ENCODE measurements at places on chromosomes 5 and 9.

- no peak for DNase-seq
Observed at GRCh38 chr5:55429613-55430253, 105.0 kb downstream of the PLPP1 start.

- no peak for DNase-seq
Observed at GRCh38 chr9:97563458-97564135, 62.1 kb downstream of the TMOD1 start.

DNA sequence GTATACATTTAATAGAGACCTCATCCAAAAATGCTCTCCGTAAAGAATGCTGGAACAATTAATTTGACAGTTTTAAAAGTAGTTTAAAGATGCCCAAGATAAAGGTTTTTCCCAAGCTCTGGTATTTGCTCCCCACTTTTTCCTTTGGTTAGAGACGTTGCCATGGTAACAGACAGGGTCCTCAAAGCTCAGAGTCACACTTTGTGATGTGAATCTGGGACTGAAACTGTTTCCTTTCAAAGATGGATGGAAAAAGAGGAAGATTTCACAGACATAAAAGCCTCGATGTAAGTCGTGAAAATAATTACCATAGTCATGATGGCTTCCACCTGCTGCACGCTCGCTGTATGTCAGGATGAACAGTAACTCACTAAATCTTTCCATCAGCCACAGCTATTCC lies 229.5 kb downstream of the MSX2 start:
- no peak for DNase-seq

GRCh38 chr5:13945271-13945670 lies 783 bp upstream of the DNAH5 start:
- no peak for DNase-seq

GRCh38 chr9:107653263-107653821 lies 163.8 kb upstream of the KLF4 start:
- DNase-seq, result no peak

- DNase-seq, result no peak
Observed at GRCh38 chr9:97572196-97572891, 60.8 kb downstream of the TSTD2 start.

DNA sequence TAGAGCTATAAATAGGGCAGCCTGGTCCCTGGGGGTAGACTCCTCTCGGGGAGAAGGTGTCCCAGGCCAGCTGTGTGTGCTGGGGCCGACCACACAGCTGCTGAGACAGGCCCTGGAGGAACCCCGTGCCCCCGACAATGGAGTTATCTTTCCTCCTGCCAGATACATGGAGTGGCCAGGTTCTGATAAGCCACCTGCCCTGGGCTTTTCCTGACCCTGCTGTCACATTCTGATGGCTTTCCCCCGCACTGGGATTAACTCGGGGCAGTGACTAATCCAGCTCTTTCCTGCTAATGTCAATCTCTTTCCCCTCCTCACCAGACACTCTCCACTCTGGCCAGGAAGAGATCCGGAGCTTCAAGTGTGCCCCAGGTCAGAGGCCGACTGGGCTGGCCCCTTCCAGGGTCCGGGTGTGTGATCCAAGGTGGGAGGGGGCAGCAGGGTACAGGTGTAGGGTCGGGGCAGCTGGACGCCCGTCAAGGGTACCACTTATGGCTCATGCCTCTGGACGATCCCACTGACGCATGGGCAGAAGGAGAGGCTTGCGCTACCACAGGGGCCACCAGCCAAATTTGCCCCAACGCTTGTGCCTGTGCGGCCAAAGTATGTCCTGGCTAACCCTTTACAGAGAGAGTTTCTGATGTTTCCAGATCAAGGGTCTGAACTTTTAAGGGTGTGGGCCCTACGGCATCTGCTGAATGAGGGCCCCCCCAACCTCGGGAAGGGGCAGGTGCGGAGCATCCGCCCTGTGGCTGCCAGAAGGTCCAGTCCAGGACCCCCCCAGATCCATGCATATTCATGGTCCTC lies 20.6 kb upstream of the COL5A1 start:
- no peak for DNase-seq

DNA sequence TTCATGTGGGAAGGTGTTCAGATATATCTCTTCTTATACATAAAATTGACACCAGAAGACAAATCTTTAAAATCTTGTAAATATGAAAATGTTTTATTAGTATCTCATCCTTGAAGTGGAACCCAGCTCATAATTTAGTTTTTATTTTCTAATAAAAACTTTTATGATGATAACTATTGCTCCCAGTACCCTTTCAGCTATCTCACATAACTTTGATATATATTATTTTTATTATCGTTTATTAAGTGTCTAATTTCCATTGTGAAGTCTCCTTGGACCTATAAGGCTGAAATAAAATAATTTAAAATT lies 16.0 kb downstream of the PCDHB15 start:
- DNase-seq, result no peak

GRCh38 chr9:34170237-34170991 lies 8.4 kb upstream of the UBAP1 start:
- DNase-seq, result no peak

DNA sequence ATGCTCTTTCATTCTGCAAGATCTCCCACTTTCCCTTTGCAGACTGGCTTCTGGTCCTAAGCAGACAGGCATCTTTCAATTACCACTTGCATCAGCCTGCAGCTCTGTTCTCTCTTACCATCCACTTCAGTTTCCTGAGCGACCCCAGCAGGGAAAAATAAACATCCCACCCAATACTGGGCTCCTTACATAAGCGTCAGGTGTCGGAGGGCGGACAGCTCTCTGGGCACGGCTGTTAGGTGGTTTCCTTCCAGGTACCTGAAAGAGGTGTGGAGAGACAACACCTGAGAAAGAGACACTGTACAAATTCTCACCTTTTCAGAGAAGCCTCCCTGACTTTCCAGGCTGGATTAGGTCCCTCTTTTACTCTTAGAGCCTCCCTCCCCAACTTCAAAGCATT lies 145.1 kb upstream of the PANK3 start:
- DNase-seq, result no peak

DNA sequence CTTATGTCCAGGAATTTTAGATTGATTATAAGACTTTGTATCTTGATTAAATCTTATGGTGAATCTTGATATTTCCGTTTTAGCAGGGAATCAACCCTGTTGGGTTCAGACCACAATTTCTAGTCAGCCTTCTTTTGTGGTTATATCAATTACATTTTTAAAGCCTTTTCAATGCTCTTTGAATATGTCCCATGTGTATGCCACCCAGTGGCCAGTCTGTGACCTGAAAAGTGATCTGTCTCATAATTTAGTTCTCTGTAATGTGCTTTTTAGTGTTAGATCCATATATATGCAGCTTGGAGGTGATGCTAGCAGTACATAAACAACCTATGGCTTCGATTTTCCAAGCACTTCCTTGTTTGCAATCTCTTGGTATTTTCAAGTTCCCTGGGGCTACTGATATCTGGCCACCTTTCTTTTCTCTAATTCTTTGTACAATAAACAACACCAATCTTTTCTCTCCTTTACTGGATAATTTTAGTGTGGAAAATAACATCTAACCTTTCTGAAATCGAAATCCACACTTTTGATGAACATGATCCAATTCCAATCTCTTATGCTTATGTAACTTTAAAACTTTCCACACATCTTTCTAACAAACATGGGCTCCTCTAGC lies 28.8 kb downstream of the PDE8B start:
- no peak for DNase-seq

- DNase-seq, result no peak
Observed at GRCh38 chr9:738209-738915, 103.1 kb upstream of the DMRT1 start.

DNA sequence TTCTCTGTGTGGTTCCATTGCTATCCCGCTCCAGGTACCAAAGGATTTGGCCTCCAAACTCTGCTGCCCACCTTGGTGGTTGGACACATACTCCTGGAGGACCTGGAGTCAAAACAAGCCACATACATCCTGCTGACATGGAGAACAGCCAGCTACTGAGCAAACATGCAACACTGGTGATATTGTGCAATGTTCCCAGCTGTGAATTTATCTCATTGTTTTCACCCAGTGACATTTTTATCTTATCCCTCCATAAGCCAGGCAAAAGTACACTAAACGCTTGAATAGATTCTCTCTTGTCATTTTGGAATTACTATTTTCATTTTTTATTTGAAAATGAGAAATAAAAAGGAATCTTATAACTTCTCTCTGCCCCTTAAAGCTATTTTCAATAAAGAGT lies 11.1 kb upstream of the CTSL start:
- DNase-seq, result no peak

GRCh38 chr9:107577140-107577776 lies 87.7 kb upstream of the KLF4 start:
- DNase-seq, result no peak

GRCh38 chr9:12614488-12614887 lies 78.7 kb upstream of the TYRP1 start:
- DNase-seq, result no peak

DNA sequence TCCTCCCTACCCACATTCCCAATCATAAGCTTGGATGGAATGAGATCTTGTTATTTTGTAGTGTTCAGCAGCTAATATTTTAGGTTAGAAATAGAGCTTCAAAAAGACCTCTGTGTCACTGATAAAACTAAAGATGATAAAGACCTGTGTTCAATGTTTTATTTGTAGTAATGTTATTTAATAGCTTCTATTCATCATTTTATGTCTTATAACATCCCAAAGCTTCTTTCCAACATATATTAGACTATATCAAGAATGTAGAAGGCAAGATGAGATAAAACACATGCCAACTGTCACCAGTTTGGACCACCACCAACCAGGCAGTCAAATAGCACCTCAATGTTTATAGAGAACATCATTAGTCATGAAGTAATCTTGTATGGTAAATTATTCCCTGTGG lies 409.5 kb upstream of the ITGA1 start:
- DNase-seq, result no peak

All from stimulated activated CD4-positive, alpha-beta T cell treated with anti-CD3 and anti-CD28 coated beads, Interleukin-4, amount 100 ng/mL, for 24 hours (primary cell).